Activated CD4-positive, CD25-positive, alpha-beta regulatory T cell treated with anti-CD3 and anti-CD28 coated beads, Interleukin-2, amount 50 U/mL, for 72 hours (primary cell): ENCODE measurements at places on chromosomes 5 and 9.

DNA sequence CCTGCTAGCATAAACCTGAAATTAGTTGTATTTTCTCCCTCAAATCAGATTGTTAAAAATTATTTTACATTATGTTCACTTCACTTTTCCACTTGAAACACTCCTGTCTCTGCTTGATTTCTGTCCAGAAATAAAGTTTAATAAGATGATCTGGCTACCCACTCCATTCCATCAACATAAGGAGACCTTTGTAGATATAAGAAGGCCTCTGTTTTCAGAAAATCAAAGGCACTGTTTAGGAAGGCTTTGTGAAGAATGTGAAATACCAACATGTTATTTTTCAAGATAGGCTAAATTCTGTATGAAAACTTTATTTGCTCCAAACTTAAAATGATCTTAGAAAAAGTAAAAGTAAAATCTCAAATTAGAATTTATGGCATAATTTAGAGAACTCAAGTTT, 15.1 kb downstream of the RHOBTB3 start:
- DNase-seq, result no peak

GRCh38 chr9:68577774-68578591, 37.3 kb upstream of the TMEM252 start:
- DNase-seq, result no peak

GRCh38 chr5:1526190-1526631, 2.5 kb upstream of the LPCAT1 start:
- DNase-seq, result peak; percentile 22

DNA sequence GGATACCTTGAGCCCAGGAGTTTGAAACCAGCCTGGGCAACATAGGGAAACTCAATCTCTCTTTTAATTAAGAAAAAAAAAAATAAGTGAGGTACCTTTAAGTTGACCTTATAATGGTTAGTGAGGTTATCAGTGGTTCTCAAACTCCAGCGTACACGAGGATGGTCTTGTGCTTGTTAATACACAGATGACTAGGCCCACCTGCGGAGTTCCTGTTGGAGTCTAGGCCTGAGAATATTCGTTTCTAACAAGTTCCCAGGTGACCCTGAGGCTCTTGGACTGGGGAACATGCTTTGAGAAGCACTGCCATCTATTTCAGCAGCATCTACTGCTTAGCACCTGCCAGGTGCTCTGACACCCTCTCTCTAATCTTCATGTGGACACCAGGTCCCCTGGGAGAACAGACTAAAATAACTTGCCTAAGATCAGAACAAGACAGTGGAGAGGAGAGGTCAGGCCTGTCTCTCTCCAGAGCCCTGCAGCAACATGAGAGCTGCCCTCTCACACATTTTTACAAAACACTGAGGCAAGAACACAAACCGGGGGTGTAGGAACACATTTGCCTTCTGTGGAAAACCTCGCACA, 24.6 kb downstream of the TLE1 start:
- no peak for DNase-seq

DNA sequence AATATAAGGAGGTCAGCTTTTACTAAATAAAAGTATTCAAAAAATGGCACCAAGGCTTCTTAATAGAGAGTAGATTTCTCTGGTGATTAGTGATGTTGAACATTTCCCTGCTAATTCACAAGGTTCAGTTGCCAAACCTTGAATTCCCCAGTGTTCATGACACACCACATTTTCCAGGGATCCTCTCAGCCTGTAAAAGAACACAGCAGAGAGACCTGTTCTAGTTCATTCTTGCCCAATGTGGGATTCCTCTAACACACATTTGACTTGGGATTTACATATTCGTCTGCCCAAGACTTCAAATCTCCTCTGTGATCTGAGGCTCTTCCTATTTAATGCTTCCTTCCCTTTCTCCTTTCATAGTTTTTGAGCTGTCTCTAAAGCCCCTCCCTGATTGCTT, 273.2 kb upstream of the CDH9 start:
- DNase-seq, result no peak
